ENCODE measurements at places on chromosomes 1 and 21.

DNA sequence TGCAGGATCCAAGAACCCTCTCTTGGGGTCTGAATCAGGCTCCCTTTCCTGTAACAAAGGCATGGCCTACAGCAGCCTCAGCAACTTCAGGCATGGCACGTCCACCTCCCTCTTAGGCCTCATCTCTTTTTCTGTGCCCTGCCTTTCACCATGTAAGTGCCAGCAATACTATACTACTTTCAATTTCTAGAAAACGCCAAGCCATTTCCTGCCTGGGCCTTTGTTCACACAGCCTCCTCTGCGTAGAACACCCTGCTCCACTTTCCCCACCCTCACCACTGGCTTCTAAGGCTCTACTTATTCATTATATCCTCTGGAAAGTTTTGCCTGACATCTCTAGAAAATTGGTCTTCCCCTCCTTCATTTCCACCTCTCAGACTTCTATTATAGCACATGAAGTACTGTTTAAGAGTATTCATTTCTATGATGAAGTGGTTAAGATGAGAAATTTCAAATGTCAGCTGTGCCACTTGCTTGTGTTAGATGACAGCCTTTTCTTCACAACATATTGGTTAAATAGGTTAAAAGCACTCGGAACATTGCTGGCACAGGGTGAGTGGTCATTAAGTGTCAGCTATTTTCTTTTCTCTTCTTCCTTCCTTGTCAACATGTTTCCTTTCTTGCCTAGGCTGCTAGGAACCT is 41.6 kb upstream of the VWA5B1 start:
- no peak for DNase-seq

DNA sequence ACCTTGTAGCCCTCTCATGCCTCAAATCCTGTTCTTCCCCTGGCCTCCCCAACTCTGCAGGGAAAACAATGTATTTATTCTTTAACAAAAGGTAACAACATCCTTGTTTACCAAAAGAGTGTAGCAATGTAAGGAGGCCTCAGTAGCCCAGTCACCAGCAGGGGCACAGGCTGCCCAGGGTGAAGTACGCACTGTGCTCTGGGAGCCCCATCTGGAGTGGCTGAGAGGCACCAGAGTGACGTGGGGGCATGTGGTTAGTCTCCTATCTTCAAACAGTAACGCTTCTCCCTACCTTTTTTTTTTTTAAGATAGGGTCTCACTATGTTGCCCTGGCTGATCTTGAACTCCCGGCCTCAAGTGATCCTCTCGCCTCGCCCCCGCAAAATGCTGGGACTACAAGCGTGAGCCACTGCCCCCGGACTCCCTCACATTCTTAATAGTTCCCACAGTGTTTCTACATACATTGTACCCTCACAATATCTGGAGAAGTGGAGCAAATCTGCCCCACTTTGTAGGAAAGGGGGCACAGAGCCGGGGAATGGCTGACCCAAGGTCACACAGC is 51.3 kb upstream of the ECE1 start:
- DNase-seq, result no peak

- no peak for DNase-seq
Measured at GRCh38 chr1:145956781-145957442, 905 bp downstream of the LIX1L start.

DNA sequence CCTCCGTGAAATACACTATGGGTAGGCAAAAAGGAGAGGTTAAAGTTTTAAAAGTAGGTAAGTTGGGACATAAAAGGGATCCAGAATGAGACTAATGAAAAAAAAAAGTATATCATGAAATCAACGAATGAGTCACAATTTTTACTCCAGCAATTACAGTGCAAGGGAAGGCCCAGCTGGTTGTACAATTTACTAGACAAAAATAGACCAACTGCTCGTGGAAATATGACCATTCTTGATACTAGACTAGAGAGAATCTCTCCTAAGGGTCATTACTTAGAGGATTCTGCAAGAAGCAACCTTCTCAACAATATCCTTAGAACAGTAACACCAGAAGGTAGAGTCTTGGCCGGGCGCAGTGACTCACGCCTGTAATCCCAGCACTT is 55.1 kb upstream of the EFHD2 start:
- no peak for DNase-seq

DNA sequence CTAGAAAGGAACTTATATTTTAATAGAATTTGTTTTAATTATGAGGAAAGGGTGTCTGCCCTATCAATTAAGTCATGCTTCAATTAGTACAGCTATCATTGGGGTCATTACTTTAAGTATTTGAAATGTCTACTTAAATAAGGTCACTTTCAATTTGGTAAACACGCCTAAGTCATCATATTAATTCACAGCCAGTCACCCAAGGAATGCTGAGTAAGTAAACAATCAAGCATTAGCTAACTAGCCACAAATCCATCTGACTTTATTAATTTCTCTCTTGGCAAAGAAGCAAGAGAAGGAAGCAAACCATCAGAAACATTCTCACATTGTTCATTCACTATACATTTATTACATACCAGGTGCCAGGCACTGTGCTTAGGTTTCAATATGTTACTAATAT is 1.2 kb upstream of the LRRC52 start:
- DNase-seq, result no peak

DNA sequence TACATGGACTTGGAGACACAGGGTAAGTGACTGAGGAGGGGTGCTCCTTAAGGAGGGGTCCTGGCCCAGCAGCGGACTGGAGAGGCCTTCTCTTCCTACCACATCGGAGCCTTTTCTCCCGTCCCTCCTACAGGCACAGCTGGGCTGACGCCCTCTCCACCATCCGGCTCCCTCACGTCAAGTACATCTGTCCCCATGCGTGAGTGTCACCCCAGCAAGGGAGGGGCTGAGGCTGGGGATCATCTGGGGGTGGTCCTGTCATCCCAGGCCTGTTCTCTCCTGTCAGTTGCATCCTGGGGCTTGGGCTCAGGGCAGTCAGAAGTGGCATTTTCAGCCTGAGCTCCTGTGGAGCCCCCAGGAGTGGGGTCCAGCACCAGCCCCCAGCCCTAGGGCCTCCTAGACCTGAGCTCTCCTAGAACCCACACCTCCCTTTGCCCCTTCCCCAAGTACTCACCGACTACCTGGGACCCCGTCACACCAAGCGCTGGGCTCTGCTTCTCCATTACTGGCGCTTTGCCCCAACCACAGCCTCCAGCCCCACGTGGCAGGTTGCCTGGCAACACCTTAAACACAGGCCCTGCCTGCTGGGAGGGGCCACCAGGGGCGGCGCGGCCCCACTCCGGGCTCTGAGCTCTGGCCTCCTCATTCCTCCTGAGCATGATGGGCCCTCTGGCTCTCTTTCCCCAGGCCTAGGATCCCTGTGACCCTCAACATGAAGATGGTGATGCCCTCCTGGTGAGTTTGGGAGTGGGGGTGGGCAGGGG is 2.3 kb downstream of the LYPLA2 start:
- no peak for DNase-seq

- no peak for DNase-seq
Measured at GRCh38 chr1:86487131-86487810, 18.5 kb downstream of the CLCA1 start.

DNA sequence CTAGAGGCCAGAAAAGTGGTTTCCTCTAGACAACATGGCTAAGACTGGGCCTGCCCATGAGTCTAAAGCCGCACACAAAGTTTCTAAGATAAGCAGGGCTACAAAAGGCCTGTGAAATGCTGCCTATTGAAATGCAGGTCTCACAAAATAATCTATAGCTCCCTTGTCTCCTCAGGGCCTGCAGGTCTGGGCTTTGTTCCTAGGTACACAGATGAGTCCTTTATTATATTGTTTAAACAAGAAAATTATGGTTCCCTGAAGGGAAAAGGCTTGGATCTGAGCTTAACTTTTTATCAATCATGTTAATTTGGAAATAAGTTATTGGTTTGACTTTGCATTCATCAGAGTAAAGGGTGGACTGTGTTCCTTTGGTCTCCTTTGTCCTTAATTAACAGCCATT is 413.4 kb upstream of the BEND5 start:
- no peak for DNase-seq

GRCh38 chr1:186535388-186536133 is 74.6 kb upstream of the PDC start:
- no peak for DNase-seq

GRCh38 chr1:162391790-162392563 is 10.4 kb downstream of the C1orf226 start:
- DNase-seq, result peak; percentile 42

DNA sequence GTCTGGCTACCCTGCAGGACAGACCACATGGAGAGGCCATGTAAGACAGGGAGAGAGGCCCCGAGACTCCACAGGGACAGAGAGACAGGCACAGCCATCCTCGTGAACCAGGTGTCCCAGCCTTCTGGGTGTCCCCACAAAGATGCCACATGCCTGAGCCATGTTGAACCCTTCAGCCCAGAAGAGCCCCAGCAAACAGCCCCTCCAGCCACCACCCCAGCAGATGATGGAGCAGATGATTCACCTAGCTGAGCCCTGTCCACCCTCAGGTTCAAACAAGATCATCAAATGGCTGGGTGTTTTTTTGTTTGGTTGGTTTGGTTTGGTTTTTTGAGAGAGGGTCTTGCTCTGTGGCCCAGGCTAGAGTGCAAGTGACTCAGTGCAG is 78.7 kb downstream of the DHRS3 start:
- DNase-seq, result no peak

- DNase-seq, result peak; percentile 45
Measured at GRCh38 chr1:47434051-47434842, 3.6 kb upstream of the FOXD2 start.

- DNase-seq, result no peak
Measured at GRCh38 chr1:19122668-19123067, 87.4 kb downstream of the UBR4 start.

GRCh38 chr21:41678924-41679318 is 87.9 kb downstream of the RIPK4 start:
- peak; percentile 100 for DNase-seq

DNA sequence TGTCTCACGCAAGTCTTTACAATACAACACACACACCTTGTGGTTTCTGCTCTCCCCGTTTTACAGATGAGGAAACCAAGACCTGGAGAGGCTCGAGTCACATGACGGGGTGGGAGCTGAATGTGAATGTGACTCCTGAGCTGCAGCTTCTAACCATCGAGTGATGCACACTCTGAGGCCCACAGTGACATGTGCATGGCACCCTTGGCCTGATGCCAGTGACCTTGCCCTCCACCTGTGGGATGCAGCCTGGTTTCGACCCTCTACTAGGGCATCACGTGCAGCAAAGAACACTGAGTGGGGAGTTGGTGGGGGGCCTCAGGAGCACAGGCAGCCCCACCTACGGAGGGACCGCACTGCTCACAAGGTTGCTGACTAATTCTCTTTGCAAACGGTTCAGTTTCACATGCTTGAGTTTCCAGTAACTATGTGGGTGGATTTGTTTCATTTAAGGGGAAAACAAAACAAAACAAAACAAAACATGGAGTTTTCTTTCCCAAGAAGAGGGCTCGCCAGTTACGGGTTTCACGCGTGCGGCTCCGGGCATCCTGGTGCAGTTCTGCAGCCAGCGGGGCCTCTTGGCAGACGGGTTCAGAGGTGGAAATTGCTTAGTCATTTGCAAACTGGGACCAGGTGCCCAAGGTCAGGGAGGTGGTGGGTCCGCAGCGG is 22.9 kb downstream of the SPSB1 start:
- peak; percentile 89 for DNase-seq

DNA sequence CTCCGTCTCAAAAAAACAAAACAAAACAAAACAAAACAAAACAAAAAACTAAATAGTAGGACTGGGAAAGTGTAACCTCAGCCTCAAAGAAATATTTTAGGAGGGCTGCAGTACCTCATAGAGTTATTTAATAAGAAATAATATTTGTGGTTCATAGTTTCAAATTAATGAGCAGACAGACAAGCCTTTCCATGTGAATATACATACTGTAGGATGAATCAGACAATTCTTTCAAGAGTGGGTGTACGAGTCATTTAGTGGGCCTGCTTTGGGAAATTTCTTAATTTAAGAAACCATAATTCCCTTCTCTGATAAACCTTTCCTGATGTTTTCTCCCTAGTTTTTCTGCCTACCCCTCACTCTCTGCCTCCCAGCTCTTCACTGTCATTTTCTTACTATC is 52.5 kb downstream of the CDC14A start:
- no peak for DNase-seq

GRCh38 chr1:22619252-22619651 is 17.2 kb upstream of the C1QA start:
- DNase-seq, result peak; percentile 43

DNA sequence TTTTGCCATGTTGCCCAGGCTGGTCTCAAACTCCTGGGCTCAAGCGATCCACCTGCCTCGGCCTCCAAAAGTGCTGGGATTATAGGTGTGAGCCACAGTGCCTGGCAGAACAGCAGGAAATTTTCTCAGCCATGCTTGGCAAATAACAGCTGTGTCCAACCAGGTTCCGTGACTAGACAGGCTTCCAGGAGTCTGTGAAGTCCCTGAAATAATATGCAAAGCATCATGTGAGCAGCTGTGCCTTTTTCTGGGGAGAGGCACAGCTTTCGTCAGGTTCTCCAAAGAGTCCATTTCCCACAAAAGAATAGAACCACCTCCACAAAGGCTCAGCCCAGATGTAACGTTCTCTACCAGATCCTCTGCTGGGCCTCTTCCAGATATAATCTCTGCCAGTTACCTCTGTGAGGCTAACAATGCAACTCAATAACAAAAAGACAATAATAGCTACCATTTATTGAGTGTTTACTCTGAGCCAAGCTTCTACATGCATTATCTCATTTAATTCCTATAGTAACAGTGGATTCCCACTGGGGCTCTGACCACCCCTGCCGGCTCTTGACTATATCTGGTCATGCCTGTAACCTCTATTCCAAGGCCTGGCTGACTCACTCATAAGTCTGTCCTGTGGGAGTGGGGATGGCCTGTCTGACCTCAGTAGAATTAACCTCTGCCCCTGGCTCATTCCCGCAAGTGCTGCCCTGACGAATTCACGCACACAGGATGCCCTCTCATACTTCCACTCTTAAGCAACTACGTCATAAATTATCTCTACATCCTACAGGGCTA is 4.0 kb upstream of the NKAIN1 start:
- no peak for DNase-seq

DNA sequence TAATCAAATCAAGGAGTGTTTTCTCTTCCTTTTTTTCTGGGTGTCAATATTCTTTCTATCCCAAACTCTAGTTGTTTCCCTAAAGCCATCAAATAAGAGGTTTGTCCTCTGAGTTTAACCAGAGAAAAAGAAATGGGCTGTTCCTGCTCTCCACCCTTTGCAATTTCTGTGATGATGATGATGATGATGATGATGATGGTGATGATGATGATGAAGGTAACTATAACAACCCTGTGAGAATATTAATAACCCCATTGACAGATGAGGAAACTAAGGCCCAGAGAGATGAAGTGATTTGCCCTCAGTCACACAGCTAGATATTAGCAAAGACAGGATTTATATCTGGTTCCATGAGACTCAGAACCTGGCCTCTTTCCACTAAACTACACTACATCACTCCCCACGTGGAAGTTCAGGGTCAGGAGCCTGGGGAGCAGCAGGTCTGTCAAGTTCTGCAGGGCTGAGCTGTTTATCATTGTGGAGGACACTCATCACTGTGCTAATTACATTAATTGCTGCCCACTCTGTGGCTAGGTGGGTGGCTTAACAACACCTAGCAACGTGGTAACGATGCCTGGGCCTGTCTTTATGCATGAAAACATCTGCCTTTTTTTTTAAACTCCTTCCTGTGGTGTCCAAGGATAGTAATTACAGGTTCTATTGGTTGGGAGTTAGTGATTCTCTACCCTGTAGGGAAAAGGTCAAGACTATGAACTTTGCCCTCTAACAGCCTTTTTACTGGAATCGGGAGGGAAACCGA is 19.0 kb upstream of the JUN start:
- DNase-seq, result no peak

GRCh38 chr1:47751996-47752451 is 245.2 kb downstream of the TRABD2B start:
- DNase-seq, result no peak

GRCh38 chr1:111654839-111655238 is 35.2 kb downstream of the RAP1A start:
- no peak for DNase-seq

GRCh38 chr1:230267338-230268065 is 158.6 kb downstream of the PGBD5 start:
- DNase-seq, result no peak
